ENCODE measurements at places on chromosomes 2 and 18.
A peak's percentile ranks its signal among the peaks of the same experiment; 100 is the strongest.

GRCh38 chr2:95760806-95761525, 169.2 kb downstream of the TRIM43 start:
- DNase-seq: no peak

DNA sequence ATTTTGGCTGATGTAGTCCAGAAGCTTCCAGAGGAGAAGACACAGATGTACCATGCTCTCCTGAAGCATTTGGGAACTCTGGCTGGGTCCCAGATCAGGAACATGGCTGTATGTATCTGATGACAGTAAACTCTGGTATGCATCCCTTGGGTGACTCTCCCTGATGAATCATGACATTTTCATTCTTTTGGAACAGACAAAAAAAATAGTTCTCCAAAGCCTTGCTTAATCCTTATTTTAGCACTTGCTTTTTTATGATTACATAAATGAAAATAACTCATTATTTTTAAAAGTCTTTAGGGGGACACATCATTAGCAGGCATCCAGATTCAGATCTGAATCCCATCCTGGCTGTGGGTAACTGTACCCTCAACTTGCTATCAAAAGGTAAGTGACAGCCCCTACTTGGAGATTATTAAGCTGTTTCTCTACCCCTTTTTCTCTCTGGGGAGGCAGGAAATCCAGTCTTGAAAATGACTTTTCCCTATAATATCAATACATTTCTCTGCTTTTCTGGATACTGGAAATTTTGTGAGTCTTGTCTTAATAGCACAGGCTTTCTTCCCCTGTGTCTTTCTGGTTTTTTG, 23.3 kb downstream of the AOX1 start:
- no peak for DNase-seq

- no peak for DNase-seq
Measured at GRCh38 chr18:55088000-55088401, 128.7 kb upstream of the CCDC68 start.

GRCh38 chr2:223469270-223470046, 132.7 kb downstream of the SCG2 start:
- DNase-seq: no peak

- DNase-seq: no peak
Measured at GRCh38 chr2:163563336-163563735, 172.5 kb downstream of the FIGN start.

- DNase-seq: no peak
Measured at GRCh38 chr2:89845532-89845931, 1154.1 kb downstream of the RPIA start.

DNA sequence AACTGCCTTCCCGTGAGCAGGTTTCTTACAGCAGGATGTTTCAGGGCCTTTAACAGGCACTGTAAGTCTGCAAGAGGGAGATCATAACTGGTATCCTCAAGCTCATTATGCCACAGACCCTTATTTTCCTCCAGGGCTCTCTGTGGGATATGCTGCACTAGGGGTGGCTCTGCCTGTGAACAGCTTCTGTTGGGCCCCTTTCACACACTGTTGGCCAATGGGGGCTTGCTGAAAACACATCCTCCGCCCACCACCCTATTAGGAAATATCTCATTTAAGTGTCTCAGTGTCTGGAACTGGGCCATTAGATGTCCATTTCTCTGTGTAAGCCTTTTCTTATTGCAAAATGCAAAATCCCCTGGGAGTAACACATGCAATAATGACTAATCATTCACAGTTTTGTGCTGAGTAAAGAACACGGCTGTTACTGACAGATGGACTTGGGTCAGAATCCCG, 414.3 kb upstream of the HS6ST1 start:
- DNase-seq: no peak

GRCh38 chr2:225889452-225889851, 489.9 kb downstream of the NYAP2 start:
- DNase-seq: peak; percentile 22

DNA sequence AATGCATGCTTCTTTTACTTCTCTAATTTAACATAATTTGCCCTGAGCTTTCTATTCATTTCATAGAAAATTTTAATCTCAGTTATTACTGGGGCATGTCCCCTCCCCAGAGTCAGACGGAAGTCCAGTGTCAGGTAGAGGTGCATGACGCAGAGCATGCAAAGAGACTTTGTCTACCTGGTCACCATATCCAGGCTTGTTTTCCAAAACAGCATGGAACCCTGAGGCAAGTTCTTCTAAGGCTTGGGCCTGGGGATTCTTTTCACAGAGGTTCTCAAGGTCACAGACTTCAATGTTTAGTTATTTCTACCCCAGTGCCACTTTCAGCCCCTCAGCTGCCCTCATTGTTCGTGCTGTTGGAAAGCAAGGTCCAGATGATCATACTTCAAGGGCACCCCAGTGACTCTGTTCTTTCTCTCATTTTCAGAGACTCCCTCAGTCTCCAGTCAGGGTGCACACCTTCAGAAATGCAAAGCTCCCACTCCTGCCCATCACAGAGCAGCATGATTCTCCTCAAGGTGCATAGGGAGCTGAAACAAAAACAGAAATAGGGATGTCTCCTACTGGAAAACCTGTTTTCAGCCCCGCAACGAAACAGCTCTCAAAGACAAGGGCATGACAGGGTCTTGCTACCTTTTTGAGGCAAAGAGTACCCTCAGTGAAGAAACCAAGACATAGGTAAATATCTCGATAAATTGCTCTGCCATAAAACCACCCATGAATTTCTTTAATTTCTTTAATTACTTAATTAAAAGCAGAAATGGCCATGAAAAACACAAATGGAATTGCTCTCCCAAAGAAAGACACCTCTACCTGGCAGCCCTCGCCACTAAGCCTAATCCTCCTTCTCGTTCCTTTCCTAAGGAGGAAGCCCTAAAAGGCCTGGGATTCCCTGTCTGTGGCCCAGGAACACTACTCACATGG, 9.5 kb upstream of the EVA1A start:
- no peak for DNase-seq

GRCh38 chr2:41598161-41598894, 449.5 kb upstream of the PKDCC start:
- no peak for DNase-seq

DNA sequence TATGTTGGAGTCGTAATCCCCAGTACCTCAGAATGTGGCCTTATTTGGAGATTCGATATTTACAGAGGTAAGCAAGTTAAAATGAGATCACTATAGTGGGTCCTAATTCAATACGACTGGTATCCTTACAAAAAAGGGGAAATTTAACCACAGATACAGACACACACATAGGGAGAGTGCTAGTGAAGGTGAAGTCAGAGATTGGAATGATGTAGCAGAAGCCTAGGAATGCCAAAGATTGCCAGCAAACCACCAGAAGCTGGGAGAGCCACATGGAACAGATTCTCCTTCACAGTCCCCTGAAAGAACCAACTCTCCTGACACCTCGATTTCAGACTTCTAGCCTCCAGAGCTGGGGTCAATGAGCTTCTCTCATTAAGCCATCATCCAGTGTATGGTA, 17.7 kb upstream of the ACTR3 start:
- no peak for DNase-seq

DNA sequence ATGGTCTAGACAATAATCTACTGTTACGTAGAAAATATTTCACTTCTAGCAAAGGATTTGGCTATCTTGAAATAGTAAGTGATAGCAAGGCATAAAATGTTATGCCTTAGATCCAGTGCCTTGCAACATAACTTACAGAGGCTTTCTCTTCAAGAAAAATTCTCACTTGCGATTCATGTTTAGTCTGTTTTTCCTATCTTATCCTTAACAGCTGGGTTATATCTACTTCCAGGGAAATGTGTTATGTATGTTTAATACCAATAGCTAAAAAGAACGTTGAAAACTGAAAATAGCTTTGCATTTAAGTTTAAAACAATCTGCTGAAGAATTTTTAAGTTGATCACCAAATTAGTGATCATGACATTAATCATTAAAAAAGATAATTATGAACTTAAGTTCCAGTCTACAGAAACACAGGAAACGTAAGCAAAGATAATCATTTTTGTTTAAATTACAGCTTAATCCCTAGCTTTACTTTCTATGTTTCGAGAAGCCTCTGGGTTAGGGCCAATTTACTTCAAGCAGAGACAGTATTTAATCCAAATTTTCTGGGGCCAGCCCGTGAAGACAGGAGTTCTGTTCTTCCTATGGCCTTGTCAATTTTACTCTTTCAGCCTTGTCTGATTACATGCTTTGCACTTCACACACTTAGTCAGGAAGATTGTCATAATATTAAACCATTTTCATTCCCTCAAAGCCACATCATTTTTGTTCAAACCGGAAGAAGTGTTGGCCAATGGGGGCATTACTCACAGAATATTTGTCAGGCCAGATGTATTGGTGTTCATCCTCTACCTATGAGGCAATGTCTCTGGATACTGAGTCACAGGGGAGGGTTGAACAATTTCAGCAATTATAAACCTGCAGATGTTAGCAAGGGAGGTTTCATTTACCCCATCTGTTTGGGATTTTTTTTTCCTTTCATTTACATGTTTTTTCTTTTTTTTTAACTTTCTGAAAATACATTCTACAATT, 1132.9 kb upstream of the ZEB2 start:
- no peak for DNase-seq

GRCh38 chr2:232534940-232535651, 4.4 kb upstream of the CHRNG start:
- no peak for DNase-seq

DNA sequence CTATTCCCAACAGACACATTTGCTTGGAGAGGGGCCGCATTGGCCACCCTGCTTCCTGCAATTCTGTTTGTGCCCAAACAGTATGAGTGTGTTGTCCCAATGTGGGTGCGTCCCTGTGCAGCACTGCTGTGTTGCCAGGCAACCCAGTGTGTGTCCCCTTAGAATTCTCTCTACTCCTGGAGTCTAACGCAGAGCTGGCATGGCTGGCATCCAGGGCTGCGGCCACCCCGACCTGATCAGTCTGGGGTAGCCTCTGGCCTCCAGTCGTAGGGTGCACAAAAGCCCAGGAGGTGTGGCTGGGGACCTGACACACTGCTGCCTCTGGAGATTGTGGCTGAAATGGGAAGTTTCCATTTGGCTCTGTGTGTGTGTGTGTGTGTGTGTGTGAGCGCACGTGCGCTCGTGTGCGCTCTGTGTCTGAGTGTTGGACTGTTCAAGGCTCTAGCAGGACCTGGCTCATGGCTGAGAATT, 48.0 kb downstream of the TEX44 start:
- DNase-seq: no peak

DNA sequence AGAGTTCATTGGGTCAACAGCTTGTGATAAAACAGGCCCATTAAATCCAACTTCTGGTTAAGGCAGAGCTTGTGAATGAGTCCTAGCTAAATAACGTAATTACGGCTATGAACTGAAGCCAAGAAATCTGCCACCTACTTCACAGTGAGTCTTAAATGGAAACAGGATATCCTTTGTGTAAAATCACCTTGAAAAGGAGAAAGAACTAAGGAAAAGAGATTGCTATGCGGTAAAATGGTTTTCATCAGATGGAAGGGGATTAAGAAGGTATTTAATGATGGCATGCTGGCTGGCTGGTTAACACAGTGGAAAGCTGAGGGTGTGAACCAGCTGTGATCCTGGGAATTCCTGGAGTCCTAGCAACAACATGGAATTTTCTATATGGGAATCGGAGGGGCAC, 156.6 kb downstream of the DOK6 start:
- no peak for DNase-seq

DNA sequence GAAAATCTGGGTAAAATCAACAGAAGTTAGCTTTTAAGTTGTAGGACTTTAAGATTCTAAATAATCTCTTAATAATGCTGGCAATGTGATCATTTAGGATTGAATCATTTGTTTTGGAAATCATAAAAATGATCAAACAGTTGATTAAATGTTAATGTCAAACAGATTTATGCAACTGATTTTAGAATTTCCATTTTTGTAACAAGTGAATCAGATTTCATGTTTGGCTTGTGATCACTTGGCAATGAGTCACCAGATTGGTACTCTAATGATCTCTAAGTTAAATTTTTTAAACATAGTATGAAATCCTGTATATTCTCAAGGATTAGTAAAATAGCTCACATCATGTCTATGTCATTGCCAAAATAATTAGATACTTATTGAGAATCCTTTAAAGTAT, 50.1 kb upstream of the UNC80 start:
- DNase-seq: no peak

DNA sequence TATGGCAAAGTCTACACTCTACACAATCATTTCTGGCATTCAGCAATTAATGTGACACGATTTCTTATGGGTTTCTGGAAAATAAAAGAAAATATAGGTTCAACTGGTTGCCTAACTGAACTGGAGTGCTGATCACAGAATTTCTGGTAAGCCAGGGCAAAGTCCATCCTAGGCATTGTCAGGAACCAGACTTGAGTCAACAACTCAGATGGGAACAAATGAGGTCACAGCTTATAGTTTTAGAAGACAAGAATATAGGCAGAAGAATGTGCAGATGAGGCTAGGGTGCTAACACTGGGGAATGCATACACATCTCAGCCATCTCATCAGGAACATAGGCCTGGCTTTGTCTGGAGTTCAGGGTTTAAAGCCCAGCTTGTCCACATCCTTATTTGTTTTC, 317.2 kb upstream of the ID2 start:
- no peak for DNase-seq

DNA sequence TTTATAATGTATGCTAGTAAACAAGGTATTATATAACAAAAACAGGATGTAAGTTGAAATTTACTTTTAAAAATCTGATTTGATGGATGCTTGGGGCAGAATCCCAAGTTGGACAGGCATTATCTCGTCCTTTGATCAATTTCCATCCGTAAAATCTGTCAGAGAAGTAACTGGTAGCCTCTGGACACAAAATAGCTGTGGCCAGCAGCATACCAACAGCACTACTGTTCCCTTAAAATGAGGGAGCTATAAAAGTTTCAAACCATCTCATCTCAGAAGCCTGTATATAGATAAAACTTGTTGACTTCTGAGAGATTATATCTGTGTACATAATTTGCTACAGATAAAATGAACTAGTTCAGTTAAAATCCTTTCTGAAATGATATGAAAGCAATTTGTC, 14.7 kb upstream of the METAP1D start:
- DNase-seq: no peak

GRCh38 chr2:219559156-219559915, 12.0 kb downstream of the OBSL1 start:
- no peak for DNase-seq

GRCh38 chr2:59339121-59339836, 1098.2 kb upstream of the FANCL start:
- peak; percentile 26 for DNase-seq

GRCh38 chr2:227877421-227878310, 6.2 kb downstream of the DAW1 start:
- no peak for DNase-seq
